Activated B cell treated with CpG ODN at 0.5 μM for 24 hours (primary cell): ENCODE measurements at places on chromosomes 4 and X. TPM values are rescaled to one million over a fixed set of nuclear protein-coding genes. Genes with fewer than 3 reads are reported as not detected.

Gene CT45A1
- not detected in 2 replicates for total RNA-seq

Gene DDX53
- total RNA-seq, result not detected in 2 replicates

Gene ALAS2
- 0.39 and 0.82 TPM in 2 replicates for total RNA-seq

Gene TMPRSS11D
- total RNA-seq, result not detected in 2 replicates

Gene ADAM29
- not detected in 2 replicates for total RNA-seq

DNA sequence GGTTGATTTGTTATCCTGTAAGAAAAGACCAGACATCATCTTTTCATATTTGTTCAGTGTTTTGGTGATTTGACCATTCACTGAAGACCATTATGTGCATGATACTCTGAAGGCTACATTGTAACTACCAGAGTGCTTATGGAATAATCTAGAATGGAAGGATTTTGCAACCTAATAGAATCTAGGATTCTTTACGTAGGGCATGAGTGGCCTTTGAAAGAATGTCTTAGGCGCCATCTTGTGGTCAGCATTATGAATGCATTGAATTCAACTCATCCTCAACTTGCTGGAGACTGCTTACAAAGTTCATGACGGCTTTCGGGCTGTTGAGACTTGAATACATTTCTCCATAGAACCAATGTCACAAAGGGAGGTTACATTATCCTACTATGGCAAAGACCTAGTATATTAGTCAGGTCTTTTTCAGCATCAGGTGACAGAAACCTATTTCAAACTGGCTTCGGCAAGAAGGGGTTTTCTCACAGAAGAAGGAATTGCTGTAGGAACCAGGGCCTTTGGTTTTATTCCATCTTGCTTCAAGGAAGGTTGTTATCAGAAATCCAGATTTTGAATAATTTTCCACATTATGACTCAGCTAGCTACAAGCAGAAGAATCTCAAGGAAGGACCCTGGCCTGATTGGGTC lies 104.1 kb downstream of the GPAT3 start:
- no peak overlapping the region for H3K4me3 ChIP-seq
- peaks cover 9% of the 10 kb centered on the region for H3K27me3 ChIP-seq
- H3K4me1 ChIP-seq, result peaks cover 2% of the 10 kb centered on the region
- DNase-seq, result no peak
- no peak overlapping the region for H3K27ac ChIP-seq

DNA sequence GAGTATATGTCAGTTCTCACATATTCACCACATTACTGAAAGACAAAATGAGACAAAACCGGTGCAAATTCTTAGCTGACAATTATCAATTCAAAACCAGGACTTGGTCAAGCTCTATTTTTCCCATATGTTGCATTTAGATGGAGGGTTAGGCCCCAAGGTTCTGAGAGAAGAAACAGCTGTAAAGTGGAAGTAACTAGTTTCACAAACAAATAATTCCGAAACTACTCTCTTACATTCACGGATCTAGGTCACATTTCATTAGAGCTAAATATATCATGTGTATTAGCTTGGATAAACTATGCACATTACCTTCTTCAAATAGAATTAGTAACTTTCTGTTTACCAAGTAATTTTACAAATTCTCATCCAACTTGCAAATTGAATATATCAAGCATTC lies 3.7 kb upstream of the GABRA2 start:
- no peak overlapping the region for H3K27ac ChIP-seq
- no peaks in the 10 kb centered on the region for H3K36me3 ChIP-seq
- H3K27me3 ChIP-seq, result peaks cover 30% of the 10 kb centered on the region
- H3K4me1 ChIP-seq, result peaks cover 9% of the 10 kb centered on the region
- no peak overlapping the region for H3K4me3 ChIP-seq

DNA sequence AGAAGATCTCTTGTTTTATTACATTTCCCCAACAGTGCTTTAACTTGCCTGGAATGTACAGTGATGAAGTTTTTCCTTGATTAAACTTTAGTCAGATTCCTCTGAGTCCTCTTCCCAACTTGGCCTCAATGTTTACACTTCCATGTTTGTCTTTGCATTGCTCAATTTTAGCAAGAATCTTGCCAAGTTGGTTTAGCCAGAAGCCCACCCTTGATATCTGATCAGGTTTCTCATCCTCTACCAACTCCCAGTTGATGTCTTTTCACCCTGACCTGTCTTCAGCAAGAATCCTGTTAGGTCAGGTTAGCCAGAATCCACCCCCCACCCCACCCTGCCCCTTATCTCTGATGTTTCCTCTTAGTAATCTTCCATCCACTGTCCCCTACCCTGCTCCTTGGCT lies 120.9 kb downstream of the MBNL3 start:
- H3K4me3 ChIP-seq, result no peak overlapping the region
- no peak for DNase-seq
- no peaks in the 10 kb centered on the region for H3K4me1 ChIP-seq
- no peak overlapping the region for H3K27ac ChIP-seq

- no peak overlapping the region for H3K4me3 ChIP-seq
- no peaks in the 10 kb centered on the region for H3K36me3 ChIP-seq
- no peak overlapping the region for H3K27ac ChIP-seq
- peaks cover 4% of the 10 kb centered on the region for H3K4me1 ChIP-seq
Observed at GRCh38 chr4:139740531-139741041, 75.0 kb downstream of the MGST2 start.

DNA sequence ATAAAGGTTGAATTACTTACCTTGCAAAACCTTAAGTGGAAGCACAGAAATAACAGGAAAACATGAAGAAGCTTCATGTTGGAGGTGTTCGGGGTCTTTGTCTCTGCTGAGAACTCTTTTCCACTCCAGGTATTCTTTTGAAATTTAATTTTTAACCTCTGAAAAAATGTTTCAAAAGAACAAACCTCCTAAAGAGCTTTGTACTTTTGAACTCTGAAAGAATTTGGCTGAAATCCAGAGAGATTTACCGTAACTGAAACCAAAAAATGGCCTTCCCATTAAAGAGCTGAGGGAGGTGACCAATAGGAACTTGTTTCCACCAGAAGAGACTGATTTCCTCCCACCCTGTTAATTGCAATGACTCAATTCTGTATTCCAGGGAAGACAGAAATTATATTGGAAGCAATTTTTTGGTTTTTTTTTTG lies at the start of gene CFI:
Gene CFI, minus strand, starts transcription at position 105 of the 425 bp plus-strand sequence. Its CDS starts 28 bp downstream, at position 77.
- DNase-seq, result no peak
- no peaks in the 10 kb centered on the region for H3K36me3 ChIP-seq
- no peak within 1 kb of the TSS for H3K4me3 ChIP-seq
- H3K27ac ChIP-seq, result no peak within 1 kb of the TSS
- H3K27me3 ChIP-seq, result peaks cover 3% of the 10 kb centered on the region

- no peak for DNase-seq
- H3K4me3 ChIP-seq, result peak overlapping the region; percentile 62
- H3K4me1 ChIP-seq, result peaks cover 10% of the 10 kb centered on the region
- H3K27me3 ChIP-seq, result peaks cover 2% of the 10 kb centered on the region
- no peak overlapping the region for H3K27ac ChIP-seq
Observed at GRCh38 chr4:142405021-142405694, 440.9 kb downstream of the INPP4B start.

DNA sequence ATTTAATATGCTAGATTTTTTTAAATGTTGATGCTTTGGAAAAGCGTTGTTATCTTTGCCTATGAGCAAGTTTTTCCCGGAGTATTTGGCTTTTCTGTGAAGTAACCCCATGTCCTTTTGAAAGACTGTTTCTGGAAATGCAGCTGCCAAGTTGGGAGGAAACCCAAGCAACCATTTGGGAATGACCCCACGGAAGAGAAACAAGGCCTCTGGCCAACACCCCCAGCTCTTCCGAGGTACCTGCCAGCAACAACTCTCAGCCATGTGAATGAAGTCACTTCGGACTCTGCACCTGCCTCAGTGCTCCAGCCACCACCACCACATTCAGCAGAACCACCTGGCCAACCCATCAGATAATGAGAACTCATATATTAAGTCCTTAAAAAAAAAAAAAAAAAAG lies 36.2 kb upstream of the DHRSX start:
- H3K4me1 ChIP-seq, result peaks cover 2% of the 10 kb centered on the region
- no peaks in the 10 kb centered on the region for H3K36me3 ChIP-seq
- no peak overlapping the region for H3K4me3 ChIP-seq
- DNase-seq, result no peak
- no peak overlapping the region for H3K27ac ChIP-seq

- no peak overlapping the region for H3K4me3 ChIP-seq
- no peak for DNase-seq
- H3K4me1 ChIP-seq, result no peaks in the 10 kb centered on the region
- peaks cover 3% of the 10 kb centered on the region for H3K27me3 ChIP-seq
- no peaks in the 10 kb centered on the region for H3K36me3 ChIP-seq
Observed at GRCh38 chrX:121260596-121261240, 213.3 kb downstream of the GLUD2 start.

DNA sequence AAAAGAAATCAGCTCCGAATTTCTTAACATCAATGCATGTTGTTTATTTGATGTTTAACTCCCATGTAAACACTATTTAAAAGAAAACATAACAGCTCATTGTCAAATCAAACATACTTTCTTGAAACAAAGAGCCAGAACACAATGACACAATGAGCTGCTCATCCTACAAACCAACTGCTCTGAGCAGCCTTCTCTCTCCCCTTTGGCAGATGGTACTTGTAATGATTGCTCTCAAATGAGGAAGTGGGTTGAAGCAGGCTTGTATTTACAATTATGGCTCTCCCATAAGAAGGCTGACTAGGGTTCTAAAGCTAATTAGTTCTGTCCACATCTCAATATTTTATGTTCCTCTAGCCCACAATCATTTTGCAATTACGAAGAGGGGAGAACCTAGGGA lies 637.8 kb upstream of the ADGRL3 start:
- H3K4me3 ChIP-seq, result no peak overlapping the region
- DNase-seq, result no peak
- H3K27ac ChIP-seq, result no peak overlapping the region
- no peaks in the 10 kb centered on the region for H3K36me3 ChIP-seq
- H3K4me1 ChIP-seq, result no peaks in the 10 kb centered on the region
- H3K27me3 ChIP-seq, result no peaks in the 10 kb centered on the region

GRCh38 chr4:116001291-116001690 lies 887.9 kb upstream of the NDST4 start:
- H3K36me3 ChIP-seq, result no peaks in the 10 kb centered on the region
- no peak overlapping the region for H3K27ac ChIP-seq

GRCh38 chr4:123299212-123299691 lies 97.3 kb upstream of the SPRY1 start:
- H3K36me3 ChIP-seq, result peaks cover 8% of the 10 kb centered on the region
- no peaks in the 10 kb centered on the region for H3K27me3 ChIP-seq
- H3K4me3 ChIP-seq, result no peak overlapping the region
- no peak for DNase-seq
- H3K4me1 ChIP-seq, result peaks cover 7% of the 10 kb centered on the region

DNA sequence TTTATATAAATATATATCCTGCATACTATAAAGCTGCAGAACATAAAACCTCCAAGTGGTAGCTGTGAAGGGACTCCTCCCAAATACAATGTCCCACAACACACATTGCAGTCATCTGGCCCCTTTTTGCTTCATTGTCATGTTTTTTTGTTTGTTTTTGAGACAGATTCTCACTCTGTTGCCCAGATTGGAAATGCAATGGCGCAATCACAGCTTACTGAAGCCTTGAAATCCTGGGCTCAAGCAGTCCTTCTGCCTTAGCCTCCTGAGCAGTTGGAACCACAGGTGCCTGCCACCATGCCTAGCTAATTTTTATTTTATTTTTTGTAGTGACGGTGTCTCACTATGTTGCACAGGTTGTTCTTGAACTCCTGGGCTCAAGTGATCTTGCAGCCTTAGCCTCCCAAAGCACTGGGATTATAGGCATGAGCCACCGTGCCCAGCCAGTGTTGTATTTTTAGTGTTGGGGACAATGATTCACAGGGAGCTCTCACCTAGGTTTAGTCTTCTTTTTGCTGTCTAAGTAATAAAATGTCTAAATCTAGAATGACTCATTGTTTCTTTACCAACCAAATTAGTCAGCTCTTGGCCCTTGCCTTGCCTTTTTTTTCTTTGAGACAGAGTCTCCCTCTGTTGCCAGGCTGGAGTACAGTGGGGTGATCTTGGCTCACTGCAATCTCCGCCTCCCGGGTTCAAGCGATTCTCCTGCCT lies 24.0 kb upstream of the XIAP start:
- H3K4me1 ChIP-seq, result peaks cover 8% of the 10 kb centered on the region
- DNase-seq, result no peak
- no peaks in the 10 kb centered on the region for H3K36me3 ChIP-seq
- H3K27ac ChIP-seq, result no peak overlapping the region
- no peak overlapping the region for H3K4me3 ChIP-seq

- no peak overlapping the region for H3K4me3 ChIP-seq
- H3K36me3 ChIP-seq, result no peaks in the 10 kb centered on the region
- H3K4me1 ChIP-seq, result no peaks in the 10 kb centered on the region
- H3K27me3 ChIP-seq, result no peaks in the 10 kb centered on the region
- DNase-seq, result no peak
- H3K27ac ChIP-seq, result no peak overlapping the region
Observed at GRCh38 chrX:46814966-46815365, 21.9 kb upstream of the RP2 start.
